ENCODE measurements at places on chromosomes 7 and 10. TPM values are rescaled to one million over a fixed set of nuclear protein-coding genes. Genes with fewer than 3 reads are reported as not detected.

GRCh38 chr7:134926396-134926795 lies 59.9 kb upstream of the AGBL3 start:
- H3K4me3 ChIP-seq = peak overlapping the region; percentile 7
- peaks cover 63% of the 10 kb centered on the region for H3K27me3 ChIP-seq
- peaks cover 78% of the 10 kb centered on the region for H3K36me3 ChIP-seq

GRCh38 chr7:16609842-16610450 lies 35.6 kb downstream of the ANKMY2 start:
- no peaks in the 10 kb centered on the region for H3K4me1 ChIP-seq
- no peaks in the 10 kb centered on the region for H3K27me3 ChIP-seq
- no peak overlapping the region for H3K27ac ChIP-seq
- no peak for DNase-seq
- H3K36me3 ChIP-seq = peaks cover 31% of the 10 kb centered on the region

DNA sequence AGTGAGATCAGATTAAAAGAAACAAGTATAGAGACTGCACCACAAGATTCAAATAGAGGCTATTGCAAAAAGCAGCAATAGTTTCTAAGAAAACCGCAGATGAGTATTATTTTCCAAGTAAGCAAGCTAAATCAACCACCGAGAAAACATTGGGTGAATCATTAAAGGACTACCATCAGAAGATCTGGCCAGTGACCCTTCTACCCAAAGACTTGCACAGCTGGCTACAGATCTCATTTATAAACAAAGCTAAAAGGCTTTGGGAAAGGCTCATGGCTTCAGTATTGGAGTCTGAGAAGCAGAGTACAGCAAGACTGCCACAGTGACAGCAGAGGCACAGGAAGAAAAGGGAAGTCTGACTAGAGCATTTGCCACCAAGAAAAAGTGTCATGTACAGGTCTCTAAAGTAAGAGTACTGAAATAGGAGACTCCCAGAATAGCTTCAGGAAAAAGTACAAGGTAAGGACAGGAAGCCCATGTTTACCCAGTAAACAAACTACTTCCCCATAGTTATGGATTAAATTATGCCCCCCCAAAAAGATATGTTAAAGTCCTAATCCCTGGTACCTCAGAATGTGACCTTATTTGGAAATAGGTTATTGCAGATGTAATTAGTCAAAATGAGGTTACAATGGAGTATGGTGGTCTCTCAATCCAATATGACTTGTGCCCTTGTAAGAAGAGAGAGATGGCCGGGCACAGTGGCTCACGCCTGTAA lies 19.0 kb downstream of the STEAP1 start:
- peak overlapping the region; percentile 9 for H3K27ac ChIP-seq
- peaks cover 38% of the 10 kb centered on the region for H3K4me1 ChIP-seq
- H3K4me3 ChIP-seq = no peak overlapping the region
- H3K36me3 ChIP-seq = peaks cover 16% of the 10 kb centered on the region

AZGP1 gene
- total RNA-seq = not detected

- peaks cover 15% of the 10 kb centered on the region for H3K27me3 ChIP-seq
- no peak for DNase-seq
- no peak overlapping the region for H3K4me3 ChIP-seq
- H3K4me1 ChIP-seq = peaks cover 6% of the 10 kb centered on the region
These were observed 7.0 kb upstream of the PRR15 start for GRCh38 chr7:29556405-29557195.

FGF8 gene
- total RNA-seq = not detected

MSMB gene
- total RNA-seq = not detected

CYREN gene
- total RNA-seq = 29.1 TPM

CFAP46 gene
- total RNA-seq = 0.31 TPM

GJD4 gene
- total RNA-seq = not detected

DNA sequence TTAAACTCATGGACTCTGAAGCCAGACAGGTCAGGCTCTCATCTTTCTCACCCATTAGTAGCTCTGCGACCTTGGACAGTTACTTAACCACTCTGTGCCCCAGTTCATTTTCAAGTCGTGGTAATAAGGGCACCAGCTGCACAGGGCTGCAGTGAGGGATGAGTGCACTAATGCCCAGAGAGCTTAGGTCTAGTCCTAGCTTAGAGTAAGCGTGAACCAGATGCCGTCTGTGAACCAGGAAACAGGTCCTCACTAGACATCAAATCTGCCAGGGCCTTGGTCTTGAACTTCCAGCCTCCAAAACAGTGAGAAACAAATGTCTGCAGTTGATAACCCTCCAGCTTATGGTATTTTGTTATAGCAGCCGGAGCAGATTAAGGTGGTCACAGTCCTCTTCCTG lies 222.4 kb upstream of the PFKP start:
- no peak overlapping the region for H3K27ac ChIP-seq
- no peaks in the 10 kb centered on the region for H3K36me3 ChIP-seq
- H3K4me3 ChIP-seq = no peak overlapping the region
- no peaks in the 10 kb centered on the region for H3K4me1 ChIP-seq
- no peak for DNase-seq

DNA sequence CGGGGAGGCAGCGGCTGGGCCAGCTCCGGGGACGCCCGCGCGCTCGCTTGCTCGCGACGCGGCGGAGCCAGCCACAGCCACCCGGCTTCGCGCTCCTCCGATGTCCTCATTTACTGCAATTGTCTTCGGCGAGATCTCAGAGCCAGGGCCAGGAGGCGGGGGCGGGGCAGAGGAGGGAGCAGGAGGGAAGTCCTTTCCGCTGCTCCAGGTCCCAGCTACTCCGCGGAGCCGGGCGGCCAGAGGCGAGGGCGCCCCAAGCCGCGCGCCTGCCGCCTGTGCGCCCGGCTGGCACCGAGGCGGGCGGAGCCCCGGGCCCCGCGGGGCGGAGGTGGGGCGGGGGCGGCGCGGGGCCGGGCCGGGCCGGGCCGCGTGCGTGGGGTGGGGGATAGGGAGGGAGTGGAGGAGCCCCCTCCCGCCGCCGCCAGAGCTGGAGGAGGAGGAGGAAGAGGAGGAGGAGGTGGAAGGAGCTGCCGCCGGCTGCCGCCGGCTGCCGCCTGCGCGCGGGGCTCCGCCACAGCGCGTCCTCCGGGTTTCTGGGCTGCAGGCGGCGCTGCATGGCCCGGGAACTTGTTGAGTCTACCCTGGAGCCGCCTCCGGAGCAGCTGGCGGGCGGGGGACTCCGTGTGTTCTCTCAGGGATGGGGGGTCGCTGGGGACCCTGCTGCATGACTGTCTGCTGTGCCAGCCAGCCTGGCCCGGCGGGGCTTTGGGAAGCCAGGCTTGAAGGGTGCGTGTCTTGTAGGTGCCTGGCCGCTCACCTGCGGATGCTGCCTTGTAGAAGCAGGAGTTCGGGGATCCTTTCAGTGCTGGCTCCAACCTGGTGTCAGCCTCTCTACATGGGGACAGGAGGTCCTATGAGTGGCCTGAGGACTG lies at the start of gene INSYN2A:
Gene INSYN2A (minus strand): TSS at position 310 of the 872 bp plus-strand sequence. CDS start 20,196 bp downstream, outside the sequence.
- H3K4me1 ChIP-seq = peaks cover 15% of the 10 kb centered on the region
- peak; percentile 20 for DNase-seq
- no peaks in the 10 kb centered on the region for H3K36me3 ChIP-seq
- H3K27ac ChIP-seq = 0 out of 2 replicates have a peak within 1 kb of the TSS, but pooled peaks have one; percentile 33
- peak within 1 kb of the TSS; percentile 87 for H3K4me3 ChIP-seq

DNA sequence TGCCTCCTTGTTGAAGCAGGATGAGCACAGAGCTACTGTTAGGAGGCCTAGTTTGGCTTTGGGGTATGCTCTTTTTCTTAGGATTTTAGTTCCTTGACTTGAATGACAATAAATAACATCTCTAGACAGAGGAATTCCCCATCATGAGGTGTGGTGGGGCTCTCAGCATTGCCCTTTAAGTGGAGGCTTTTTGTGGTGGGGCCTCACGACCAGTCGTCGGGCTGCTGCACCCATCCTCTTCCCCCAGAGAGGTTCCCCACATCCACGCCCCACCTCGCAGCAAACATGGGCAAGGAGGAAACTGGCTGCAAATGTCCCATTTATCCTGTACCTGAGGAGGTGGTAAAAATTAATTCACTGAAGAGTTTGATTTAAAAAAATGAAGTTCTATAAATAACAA lies 36.1 kb upstream of the TARP start:
- no peaks in the 10 kb centered on the region for H3K36me3 ChIP-seq
- DNase-seq = no peak
- H3K4me3 ChIP-seq = no peak overlapping the region
- H3K27me3 ChIP-seq = peaks cover 11% of the 10 kb centered on the region
- peaks cover 24% of the 10 kb centered on the region for H3K4me1 ChIP-seq
- no peak overlapping the region for H3K27ac ChIP-seq

- H3K27me3 ChIP-seq = peaks cover 1% of the 10 kb centered on the region
- no peak overlapping the region for H3K27ac ChIP-seq
- peaks cover 10% of the 10 kb centered on the region for H3K36me3 ChIP-seq
- DNase-seq = no peak
- no peak overlapping the region for H3K4me3 ChIP-seq
These were observed 15.9 kb downstream of the URGCP start for GRCh38 chr7:43890468-43890867.

All from HFFc6 (cell line).